NCI-H1930 (cell line): ENCODE measurements at places on chromosomes 11 and 22.

GRCh38 chr11:18737642-18738041 lies 11.7 kb upstream of the IGSF22 start:
- no peak for DNase-seq

- DNase-seq, result no peak
Measured at GRCh38 chr11:117686711-117687110, 110.3 kb downstream of the DSCAML1 start.

DNA sequence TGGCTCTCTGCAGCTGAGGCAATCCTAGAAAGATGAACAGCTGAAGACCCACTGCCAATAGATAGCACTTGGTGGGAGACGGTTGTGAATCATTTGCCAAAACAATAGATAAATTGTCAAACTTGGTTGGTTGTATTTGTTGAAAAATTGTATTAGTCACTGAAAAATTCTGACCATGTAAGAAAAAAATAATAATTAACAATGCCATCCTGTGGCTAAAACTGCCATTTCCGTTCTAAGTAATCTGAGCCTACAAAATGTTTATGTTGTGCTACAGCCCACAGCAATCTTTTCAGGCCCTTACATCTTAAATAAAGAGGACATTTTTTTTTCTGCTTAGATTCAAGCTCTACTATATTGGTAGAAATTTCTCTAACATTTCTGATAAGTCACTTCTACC lies 103.2 kb upstream of the ANO3 start:
- no peak for DNase-seq

DNA sequence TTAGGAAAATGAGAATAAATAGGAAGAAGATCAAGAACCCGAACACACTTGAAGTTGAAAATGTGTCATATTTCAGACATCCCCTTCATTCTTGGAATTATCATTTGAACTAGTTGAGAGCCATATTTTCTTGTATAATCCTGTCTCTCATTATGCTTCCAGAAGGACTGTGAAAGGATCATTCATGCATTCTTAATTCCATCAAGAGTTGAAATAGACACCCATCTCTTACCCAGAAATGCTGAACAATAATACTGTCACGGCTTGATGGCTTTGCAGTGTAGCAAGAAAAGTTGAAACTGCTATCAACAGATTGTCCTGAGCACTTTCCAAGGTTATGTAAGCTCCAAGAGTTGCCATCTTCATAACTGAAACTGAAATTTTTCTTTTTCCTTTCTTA lies 79.7 kb downstream of the ARHGAP42 start:
- DNase-seq, result no peak

DNA sequence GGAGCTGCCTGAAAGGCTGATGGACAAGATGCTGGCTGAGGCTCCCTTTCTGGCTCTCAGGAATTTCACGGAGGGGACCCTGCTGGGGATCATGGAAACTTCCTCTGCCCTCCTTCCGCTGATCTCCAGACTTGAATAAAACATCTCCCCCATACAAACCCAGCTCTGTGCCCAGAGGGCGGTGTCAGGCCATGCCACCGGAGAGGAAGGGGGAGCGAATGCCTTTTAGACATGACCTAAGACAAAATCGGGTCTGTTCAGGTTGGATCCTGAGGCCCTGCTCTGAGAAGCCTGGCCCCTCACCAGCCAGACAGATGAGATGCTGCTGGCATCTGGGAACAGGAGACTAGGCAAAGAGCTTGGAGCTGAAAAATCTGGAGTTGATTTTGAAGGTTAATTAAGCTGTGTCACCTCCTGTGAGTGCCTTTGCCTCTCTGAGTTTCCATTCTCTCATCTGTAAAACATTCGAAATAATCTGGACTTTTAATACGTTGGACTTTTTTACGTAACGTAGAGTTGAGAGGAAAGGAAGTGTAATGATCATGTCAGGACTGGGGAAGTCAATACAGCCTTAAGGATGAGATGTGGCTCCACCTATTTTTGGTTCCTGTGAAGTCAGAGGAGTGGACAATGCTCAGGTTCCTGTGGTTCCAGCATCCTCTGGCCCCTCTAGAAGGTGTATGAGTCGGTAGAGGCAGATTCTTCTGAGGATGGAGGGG lies 163.6 kb downstream of the ST3GAL4 start:
- DNase-seq, result no peak

DNA sequence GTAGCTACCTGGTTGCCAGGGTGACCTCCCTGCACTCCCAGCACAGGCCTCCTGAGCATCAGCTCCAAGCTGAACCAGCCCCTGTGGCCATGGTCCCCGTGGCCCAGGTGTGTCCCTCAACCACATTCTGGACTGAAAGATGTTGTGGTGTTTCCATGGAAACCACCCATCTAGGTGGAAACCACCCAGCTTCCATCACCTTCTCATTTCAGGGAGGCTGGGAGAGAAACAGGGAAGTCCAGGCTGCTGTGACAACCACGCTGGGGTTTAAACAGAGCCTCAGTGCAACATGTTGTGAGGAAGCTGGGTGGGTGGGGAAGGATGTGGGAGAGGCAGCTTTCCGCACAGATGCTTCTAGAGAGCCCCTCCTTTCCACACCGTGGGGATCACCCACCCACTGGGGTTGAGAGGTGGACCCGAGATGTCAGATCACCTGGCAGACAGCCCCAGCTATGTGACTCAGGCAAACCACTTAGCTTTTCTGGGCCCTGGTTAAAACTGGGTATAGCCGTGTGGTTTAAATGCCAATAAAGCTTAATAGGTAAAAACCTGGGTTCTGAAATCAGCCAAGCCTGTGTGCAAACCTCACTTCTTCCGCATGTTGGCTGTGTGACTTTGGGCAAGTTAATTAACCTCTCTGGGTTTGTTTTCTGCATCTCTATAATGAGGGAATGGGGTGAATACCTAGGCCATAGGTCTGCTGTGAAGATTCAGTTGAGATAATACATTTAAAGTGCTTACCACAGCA lies 46.4 kb downstream of the CD82 start:
- no peak for DNase-seq

DNA sequence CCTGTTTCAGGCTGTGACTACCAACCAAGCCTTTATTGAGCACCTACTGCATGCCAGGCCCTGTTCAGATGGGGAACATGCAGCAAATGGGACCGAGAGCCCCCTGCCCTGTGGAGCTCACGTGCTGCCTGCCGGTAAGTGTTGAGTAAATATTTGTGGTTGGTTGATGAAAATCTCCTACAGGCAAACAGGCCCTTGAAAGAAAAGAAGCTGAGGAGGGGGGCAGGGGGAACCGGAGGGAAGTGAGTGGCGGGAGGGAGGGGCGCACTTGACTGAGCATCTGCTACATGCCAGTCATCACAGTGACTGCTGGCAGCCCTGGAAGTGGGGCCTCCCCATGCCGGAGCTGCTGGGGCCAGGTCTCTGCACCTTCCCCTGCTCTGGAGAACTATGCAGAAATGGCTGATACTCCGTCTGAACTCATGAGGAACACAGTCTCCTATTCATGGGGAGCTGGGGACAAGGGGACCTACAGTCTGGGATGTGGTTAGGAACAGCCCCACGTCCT lies 34.2 kb downstream of the MACROD1 start:
- no peak for DNase-seq

DNA sequence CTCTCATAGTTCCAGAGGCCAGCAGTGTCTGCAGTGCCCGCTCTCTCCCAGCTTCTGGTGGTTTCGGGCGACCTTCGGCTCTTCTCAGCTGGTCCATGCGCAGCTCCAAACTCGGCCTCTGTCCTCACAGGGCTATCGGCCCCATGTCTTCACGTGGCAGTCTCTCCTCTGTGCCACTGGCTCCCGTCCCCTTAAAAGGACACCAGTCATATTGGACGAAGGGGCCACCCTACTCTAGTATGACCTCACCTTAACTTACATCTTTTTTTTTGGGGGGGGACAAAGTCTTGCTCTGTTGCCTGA lies 13.8 kb downstream of the LTO1 start:
- no peak for DNase-seq

DNA sequence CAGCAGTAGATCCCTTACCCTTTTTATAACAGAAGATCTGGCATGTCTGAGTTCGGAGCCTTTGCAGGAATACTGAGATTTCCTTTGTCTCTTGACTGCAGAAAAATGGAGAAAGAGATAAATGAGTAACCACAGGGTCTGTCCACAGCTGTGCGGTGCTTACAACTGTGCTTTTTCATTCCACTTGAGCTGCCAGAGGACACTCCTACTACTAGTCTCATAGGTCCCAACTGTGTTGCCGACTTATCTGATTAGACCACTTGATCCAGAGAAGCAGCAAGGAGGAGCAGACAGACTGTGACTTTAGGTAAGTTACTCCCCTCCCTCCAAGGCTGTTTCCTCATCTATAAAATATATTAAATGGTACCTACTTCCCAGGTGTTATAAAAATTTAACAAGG lies 17.5 kb downstream of the FAM227A start:
- DNase-seq, result no peak

DNA sequence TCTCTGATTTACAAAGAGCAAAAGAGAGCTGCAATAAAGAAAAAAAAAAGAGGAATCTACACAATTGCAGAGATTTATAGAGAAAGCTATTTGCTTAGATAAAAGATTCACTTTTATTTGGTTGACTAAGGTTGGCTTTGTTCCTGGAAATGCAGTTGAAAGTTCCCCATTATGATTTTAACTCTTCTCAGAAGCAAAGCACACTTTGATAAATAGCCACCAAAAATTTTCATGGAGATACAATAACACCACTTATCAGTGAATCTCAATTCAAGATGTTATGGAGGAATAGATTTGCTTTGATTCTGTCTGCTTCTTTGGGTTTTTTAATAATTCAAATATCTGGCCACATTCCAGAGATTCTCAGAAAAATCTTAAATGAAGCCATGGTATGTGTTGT lies 88.5 kb upstream of the ANO3 start:
- no peak for DNase-seq
